Spleen (tissue), 13 donors: ENCODE measurements at places on chromosomes 5 and 9. TPM values are rescaled to one million over a fixed set of nuclear protein-coding genes. Genes with fewer than 3 reads are reported as not detected.

WNK2 gene
- total RNA-seq, result 20.0 TPM

GRCh38 chr9:137301081-137301947 is 757 bp downstream of the NRARP start:
- peaks cover 84% of the 10 kb centered on the region for H3K27me3 ChIP-seq
- DNase-seq, result no peak
- peaks cover 73% of the 10 kb centered on the region for H3K4me1 ChIP-seq
- H3K27ac ChIP-seq, result peak overlapping the region; percentile 67
- H3K36me3 ChIP-seq, result no peaks in the 10 kb centered on the region

LRRC19 gene
- not detected for total RNA-seq

GRCh38 chr9:112194969-112195431 is 19.9 kb upstream of the SUSD1 start:
- H3K27ac ChIP-seq, result no peak overlapping the region
- no peaks in the 10 kb centered on the region for H3K27me3 ChIP-seq
- no peak for DNase-seq
- H3K4me3 ChIP-seq, result no peak overlapping the region
- H3K4me1 ChIP-seq, result no peaks in the 10 kb centered on the region

DNA sequence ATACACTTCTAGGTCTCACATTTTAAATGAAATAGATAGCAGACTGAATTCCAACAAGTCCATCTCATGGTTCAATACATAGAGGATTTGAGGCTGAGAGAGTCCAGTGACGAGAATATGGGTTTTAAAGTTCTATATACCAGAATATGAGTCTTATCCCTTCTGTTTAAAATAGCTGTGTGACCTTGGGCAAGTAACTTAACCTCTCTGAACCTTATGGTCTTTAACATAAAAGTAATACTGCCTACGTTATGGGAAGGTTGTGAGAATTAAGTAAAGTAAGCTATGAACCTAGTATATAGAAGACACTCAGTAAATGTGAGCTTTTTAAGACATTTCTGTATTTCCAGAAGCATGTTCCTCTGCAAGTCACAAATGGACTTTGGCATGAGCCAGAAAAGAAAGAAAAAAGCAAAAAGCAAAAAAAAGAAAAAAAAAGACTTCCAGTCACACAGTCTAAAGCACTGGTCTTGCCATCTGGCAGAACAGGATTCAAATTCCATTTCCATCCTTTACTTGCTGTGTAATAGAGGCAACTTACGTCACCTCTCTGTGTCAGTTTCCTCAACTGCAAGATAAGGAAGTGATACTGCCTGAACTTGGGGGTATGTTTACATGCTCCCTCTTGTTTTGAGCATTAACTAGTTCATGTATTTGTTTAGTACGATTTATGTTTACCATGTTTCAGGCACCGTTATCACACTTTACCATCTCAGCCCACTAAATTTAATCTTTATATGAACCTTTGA is 248.2 kb downstream of the TRIM32 start:
- no peaks in the 10 kb centered on the region for H3K36me3 ChIP-seq
- H3K27ac ChIP-seq, result no peak overlapping the region
- H3K4me3 ChIP-seq, result no peak overlapping the region
- no peak for DNase-seq

REEP5 gene
- 56.2 TPM for total RNA-seq

GRCh38 chr9:127628758-127629467 is 16.8 kb downstream of the STXBP1 start:
- H3K27ac ChIP-seq, result no peak overlapping the region
- H3K4me1 ChIP-seq, result peaks cover 34% of the 10 kb centered on the region

- no peak overlapping the region for H3K27ac ChIP-seq
- no peak overlapping the region for H3K4me3 ChIP-seq
- no peak for DNase-seq
- H3K36me3 ChIP-seq, result no peaks in the 10 kb centered on the region
- H3K4me1 ChIP-seq, result no peaks in the 10 kb centered on the region
- H3K27me3 ChIP-seq, result no peaks in the 10 kb centered on the region
These were observed 352.9 kb downstream of the DNAH5 start for GRCh38 chr5:13591621-13592020.

DNA sequence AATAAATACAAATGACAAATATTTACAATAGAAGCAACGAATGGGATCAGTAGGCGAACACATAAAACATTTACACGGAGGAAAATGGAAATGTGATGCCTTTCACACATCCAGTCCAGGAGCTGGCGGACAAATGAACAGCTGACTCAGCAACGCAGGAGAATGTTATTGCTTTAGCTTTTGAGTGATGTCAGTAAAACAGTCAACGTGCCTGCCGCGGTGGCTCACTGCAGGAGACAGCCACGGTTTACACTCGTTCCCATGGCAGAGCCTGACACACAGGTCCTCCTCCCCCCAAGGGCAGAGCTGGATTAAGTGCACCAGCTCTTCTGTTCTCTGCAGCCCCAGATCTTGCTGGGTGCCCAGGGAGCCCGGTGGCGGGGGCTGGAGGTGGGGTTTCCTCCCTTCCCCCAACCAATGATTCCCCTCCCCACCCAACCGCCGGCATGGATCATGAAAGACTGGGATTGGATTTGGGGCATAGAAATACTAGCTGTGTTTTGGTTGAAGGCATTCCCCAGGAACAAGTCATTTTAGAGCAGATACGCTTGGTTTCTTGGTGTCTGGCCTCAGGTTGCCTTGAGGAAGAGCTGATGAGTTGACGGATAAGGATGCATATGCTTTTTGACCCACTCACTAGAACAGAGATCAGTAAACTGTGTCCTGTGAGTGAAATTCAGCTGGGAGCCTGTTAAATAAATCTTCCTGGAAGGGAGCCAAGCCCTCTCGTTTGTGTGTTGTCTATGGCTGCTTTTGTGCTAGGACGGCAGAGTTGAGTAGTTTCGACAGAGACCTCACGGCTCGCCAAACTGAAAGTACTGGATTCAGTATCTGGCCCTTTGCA is 12.5 kb downstream of the STC2 start:
- peaks cover 10% of the 10 kb centered on the region for H3K27me3 ChIP-seq
- H3K36me3 ChIP-seq, result no peaks in the 10 kb centered on the region
- DNase-seq, result peak; percentile 46

CBY3 gene
- total RNA-seq, result 1.6 TPM

OSTF1 gene
- 106 TPM for total RNA-seq

- H3K4me1 ChIP-seq, result no peaks in the 10 kb centered on the region
- DNase-seq, result no peak
- H3K27ac ChIP-seq, result no peak overlapping the region
- H3K4me3 ChIP-seq, result no peak overlapping the region
- no peaks in the 10 kb centered on the region for H3K27me3 ChIP-seq
- H3K36me3 ChIP-seq, result no peaks in the 10 kb centered on the region
These were observed 276.8 kb upstream of the CLINT1 start for GRCh38 chr5:158135682-158136179.

- H3K36me3 ChIP-seq, result no peaks in the 10 kb centered on the region
- no peaks in the 10 kb centered on the region for H3K27me3 ChIP-seq
- H3K4me3 ChIP-seq, result peak overlapping the region; percentile 93
These were observed 1.3 kb downstream of the SLC12A7 start for GRCh38 chr5:1110307-1111240.

- H3K27ac ChIP-seq, result no peak overlapping the region
- no peaks in the 10 kb centered on the region for H3K27me3 ChIP-seq
- no peak for DNase-seq
- H3K4me1 ChIP-seq, result no peaks in the 10 kb centered on the region
These were observed 53.4 kb downstream of the SNX18 start for GRCh38 chr5:54570916-54571315.

SPATA31A3 gene
- not detected for total RNA-seq

DNA sequence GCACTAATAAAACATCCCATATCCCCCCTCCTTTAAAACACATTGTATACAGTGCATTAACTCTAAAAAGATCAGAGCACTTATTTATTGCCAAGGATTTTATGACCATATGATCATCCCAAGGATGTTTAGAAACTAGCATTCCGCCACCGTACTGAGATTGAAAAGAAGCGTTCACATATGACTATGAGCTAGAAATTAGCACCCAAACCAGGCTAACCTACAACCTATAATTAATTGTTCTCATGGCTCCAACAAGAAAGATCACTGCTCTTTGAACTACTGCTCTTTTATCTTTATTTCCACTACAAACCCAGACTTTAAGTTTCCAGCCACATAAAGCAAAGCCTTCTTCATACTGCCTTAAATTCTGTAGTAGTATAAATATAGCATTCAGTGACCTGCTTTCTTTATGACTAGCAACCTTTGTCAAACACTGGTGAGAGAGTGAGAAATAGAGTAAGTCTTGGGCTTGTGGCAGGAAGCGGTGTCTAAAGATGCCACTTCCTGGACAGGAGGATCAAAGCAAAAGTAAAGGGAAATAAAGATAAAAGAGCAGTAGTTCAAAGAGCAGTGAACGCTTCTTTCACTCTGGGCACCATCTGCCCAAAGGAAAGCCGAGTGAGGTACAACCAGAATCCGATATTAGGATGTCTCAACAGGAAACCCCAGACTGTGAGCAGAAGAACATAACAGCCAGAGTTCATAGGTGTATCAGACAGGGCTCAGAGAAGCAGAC is 151.1 kb upstream of the ERCC6L2 start:
- no peak overlapping the region for H3K4me3 ChIP-seq
- peak overlapping the region; percentile 54 for H3K27ac ChIP-seq
- no peaks in the 10 kb centered on the region for H3K36me3 ChIP-seq
- no peak for DNase-seq

SLIT3 gene
- 11.1 TPM for total RNA-seq

MARCOL gene
- total RNA-seq, result not detected

DNA sequence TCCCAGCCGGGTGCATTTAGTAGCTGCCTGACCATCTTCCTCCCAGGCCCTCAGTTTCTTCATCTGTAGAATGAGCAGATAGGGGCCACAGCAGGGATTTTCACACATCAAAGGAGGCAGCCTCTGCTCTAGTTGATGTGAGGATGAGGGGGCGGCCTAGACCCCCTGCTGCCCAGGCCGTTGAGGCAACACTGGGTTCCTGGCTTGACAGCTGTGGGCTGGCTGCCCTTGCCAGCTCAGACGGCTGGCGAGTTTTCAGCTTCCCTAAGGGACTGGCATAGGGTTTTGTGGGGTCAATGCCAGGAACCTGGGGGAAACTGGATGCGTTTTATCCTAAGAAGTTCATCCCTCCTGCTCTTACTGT is 49.6 kb downstream of the NDST1 start:
- H3K4me1 ChIP-seq, result no peaks in the 10 kb centered on the region
- H3K36me3 ChIP-seq, result no peaks in the 10 kb centered on the region
- DNase-seq, result no peak
- no peak overlapping the region for H3K27ac ChIP-seq
- H3K4me3 ChIP-seq, result no peak overlapping the region
- no peaks in the 10 kb centered on the region for H3K27me3 ChIP-seq

FAM221B gene
- total RNA-seq, result not detected

GRCh38 chr5:143057580-143057999 is 287.4 kb downstream of the ARHGAP26 start:
- H3K36me3 ChIP-seq, result no peaks in the 10 kb centered on the region
- H3K27ac ChIP-seq, result no peak overlapping the region
- H3K4me3 ChIP-seq, result no peak overlapping the region
- H3K4me1 ChIP-seq, result peaks cover 3% of the 10 kb centered on the region
- H3K27me3 ChIP-seq, result no peaks in the 10 kb centered on the region

- no peaks in the 10 kb centered on the region for H3K27me3 ChIP-seq
- no peaks in the 10 kb centered on the region for H3K36me3 ChIP-seq
- peaks cover 50% of the 10 kb centered on the region for H3K4me1 ChIP-seq
- DNase-seq, result peak; percentile 88
- H3K27ac ChIP-seq, result peak overlapping the region; percentile 87
These were observed 313 bp downstream of the LCN12 start for GRCh38 chr9:136952321-136952850.

DNA sequence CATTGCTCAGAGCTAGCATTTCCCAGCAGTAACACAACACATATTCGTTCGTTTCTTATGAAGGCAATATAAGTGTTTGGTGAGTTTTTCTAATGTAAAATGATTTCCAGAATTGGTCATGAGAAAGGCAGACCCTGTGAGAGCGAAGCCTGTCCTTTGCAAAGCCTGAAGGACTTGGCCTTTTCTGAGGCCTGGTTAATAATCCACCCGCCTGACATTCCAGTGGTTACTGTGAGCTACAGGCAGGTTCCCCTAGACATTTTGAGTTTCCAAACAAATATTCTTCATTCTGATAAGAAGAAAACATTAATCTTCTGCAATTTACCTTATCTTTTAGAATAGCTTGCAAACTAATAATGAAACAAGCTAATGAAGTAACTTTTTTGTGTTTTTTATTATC is 38.0 kb downstream of the ADAMTS16 start:
- no peaks in the 10 kb centered on the region for H3K27me3 ChIP-seq
- H3K4me1 ChIP-seq, result no peaks in the 10 kb centered on the region
- DNase-seq, result no peak
- H3K27ac ChIP-seq, result no peak overlapping the region
- no peak overlapping the region for H3K4me3 ChIP-seq

DNA sequence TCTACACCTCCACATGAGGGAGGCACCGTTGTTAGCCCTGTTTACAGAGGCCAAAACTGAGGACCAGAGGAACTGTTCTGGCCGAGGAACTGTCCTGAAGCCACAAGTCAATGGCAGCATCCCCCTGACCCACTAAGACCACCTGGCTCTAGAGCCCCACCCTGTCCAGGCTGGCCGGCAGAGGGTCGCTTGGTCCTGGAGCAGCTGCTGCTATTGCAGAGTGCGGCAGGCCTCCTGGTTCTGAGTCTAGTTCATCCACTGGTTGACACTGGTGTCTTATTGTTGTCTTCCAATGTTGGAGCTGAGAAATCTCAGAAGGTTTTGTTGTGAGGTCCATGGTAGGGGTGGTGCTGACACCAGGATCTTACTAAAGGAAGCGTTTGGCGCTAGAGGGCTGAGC is 26.6 kb upstream of the ANGPTL2 start:
- H3K4me3 ChIP-seq, result no peak overlapping the region
- DNase-seq, result no peak
- H3K36me3 ChIP-seq, result no peaks in the 10 kb centered on the region
- H3K27ac ChIP-seq, result no peak overlapping the region
- H3K27me3 ChIP-seq, result no peaks in the 10 kb centered on the region
- H3K4me1 ChIP-seq, result peaks cover 5% of the 10 kb centered on the region

DNA sequence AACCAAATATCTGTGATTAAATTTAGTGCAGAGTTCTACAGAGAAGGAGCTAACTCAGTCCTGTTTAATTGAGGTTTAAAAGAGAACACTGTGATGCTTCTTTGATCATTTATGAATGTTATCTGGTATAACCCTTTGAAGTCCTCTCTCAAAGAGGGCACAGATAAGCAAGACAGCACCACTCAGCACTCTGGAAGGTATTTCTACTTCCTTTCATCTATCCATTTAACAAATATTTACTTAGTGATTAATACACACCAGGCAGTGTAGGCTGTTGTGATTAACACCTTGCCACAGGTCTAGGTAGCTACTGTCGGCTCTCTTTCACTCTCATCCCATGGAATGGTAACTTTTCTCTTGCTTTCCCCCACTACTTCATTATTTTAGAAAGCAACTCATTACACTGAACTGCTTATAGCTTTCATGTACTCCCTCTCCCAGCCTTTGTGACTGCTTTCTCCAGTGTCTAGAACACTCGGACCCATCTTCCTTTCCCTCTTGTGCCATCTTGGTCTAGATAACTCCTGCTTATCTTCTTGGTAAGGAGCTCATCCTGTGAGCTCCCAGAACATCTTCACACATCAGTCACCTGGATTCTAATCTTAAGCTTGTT is 54.7 kb downstream of the GLDC start:
- H3K4me3 ChIP-seq, result no peak overlapping the region
- H3K4me1 ChIP-seq, result no peaks in the 10 kb centered on the region
- no peaks in the 10 kb centered on the region for H3K27me3 ChIP-seq
- H3K36me3 ChIP-seq, result no peaks in the 10 kb centered on the region
- H3K27ac ChIP-seq, result no peak overlapping the region

GRCh38 chr5:38433160-38433861 is 123.1 kb downstream of the LIFR start:
- H3K27ac ChIP-seq, result peak overlapping the region; percentile 58
- no peaks in the 10 kb centered on the region for H3K36me3 ChIP-seq
- DNase-seq, result no peak
- H3K27me3 ChIP-seq, result peaks cover 43% of the 10 kb centered on the region

ZNF608 gene
- 10.6 TPM for total RNA-seq
